ENCODE measurements at places on chromosomes 6 and 20.
A peak's percentile ranks its signal among the peaks of the same experiment; 100 is the strongest.

GRCh38 chr6:121504227-121504626 is 68.8 kb downstream of the GJA1 start:
- H3K4me3 ChIP-seq: no peak overlapping the region
- H3K36me3 ChIP-seq: no peaks in the 10 kb centered on the region
- peak overlapping the region; percentile 55 for H3K27ac ChIP-seq
- H3K4me1 ChIP-seq: no peaks in the 10 kb centered on the region

DNA sequence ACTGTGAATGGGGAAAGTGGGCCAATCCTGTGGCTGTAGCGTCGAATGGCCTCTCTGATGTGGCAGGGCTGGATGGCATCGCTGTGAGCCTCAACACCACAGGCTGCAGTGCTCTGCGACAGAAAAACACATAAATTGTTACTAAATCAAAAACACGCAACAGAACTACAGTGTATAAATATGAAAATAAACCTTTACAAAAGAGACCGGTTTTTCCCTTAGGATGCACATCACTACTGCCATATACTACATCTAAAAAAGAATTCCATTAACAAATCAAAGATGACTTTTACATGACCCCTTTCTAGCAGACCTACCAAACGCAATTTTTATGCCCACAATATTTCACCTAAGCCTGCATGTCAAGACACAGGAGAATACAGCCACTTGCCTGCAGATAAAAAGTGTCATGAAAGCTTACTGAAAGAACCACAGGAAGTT is 395.5 kb upstream of the RUNX2 start:
- H3K27me3 ChIP-seq: no peaks in the 10 kb centered on the region
- H3K27ac ChIP-seq: no peak overlapping the region
- no peak overlapping the region for H3K4me3 ChIP-seq
- H3K4me1 ChIP-seq: no peaks in the 10 kb centered on the region
- no peaks in the 10 kb centered on the region for H3K36me3 ChIP-seq

- H3K27ac ChIP-seq: no peak overlapping the region
- DNase-seq: no peak
- H3K36me3 ChIP-seq: no peaks in the 10 kb centered on the region
- no peak overlapping the region for H3K4me3 ChIP-seq
These were observed 21.6 kb downstream of the ADGRG6 start for GRCh38 chr6:142323377-142323776.

DNA sequence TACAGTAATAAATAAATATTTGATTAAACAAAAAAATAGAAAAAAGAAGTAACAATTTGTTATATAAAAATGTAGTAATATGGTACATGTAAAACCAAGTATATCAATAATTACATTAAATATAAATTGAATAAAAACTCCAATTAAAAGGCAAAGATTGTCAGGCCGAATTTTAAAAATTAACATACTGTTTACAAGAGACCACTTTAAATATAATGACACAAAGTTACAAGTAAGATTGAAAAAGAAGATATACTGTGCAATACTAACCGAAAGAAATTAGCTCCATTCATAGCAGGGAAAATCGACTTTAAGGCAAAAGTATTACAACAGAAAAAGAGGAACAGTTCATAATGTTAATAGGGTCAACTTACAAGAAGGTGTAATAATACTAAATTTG is 571.5 kb upstream of the ARID1B start:
- no peaks in the 10 kb centered on the region for H3K4me1 ChIP-seq
- no peaks in the 10 kb centered on the region for H3K27me3 ChIP-seq
- DNase-seq: no peak
- no peak overlapping the region for H3K27ac ChIP-seq
- no peak overlapping the region for H3K4me3 ChIP-seq
- no peaks in the 10 kb centered on the region for H3K36me3 ChIP-seq

GRCh38 chr6:67458265-67458664 is 1176.8 kb upstream of the ADGRB3 start:
- H3K27me3 ChIP-seq: no peaks in the 10 kb centered on the region
- no peak for DNase-seq
- H3K4me1 ChIP-seq: no peaks in the 10 kb centered on the region
- no peak overlapping the region for H3K27ac ChIP-seq

DNA sequence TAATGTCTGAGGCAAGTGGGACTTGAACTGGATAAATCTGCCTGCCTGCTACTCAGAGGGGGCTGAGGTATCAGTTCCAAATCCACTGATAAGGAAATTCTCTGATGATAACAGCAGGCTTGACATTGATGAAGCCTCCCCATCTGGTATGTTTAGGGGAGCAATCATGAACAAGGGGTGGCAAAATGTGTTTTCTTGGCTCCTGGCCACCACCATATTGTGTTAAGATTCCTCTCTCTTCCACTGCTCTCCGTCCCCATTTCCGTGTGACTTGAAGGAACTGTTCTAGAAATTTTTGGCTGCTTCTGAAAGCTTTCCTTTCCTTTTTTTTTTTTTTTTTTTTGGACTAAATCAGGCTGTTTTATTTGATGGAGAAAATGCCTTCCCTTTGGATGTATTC is 335.3 kb upstream of the NRSN1 start:
- H3K27me3 ChIP-seq: no peaks in the 10 kb centered on the region
- no peak overlapping the region for H3K4me3 ChIP-seq
- H3K36me3 ChIP-seq: no peaks in the 10 kb centered on the region
- DNase-seq: no peak
- H3K4me1 ChIP-seq: no peaks in the 10 kb centered on the region

- H3K27ac ChIP-seq: no peak overlapping the region
- DNase-seq: no peak
- no peaks in the 10 kb centered on the region for H3K27me3 ChIP-seq
- no peaks in the 10 kb centered on the region for H3K36me3 ChIP-seq
These were observed 18.9 kb downstream of the GSTA4 start for GRCh38 chr6:52976149-52976548.

DNA sequence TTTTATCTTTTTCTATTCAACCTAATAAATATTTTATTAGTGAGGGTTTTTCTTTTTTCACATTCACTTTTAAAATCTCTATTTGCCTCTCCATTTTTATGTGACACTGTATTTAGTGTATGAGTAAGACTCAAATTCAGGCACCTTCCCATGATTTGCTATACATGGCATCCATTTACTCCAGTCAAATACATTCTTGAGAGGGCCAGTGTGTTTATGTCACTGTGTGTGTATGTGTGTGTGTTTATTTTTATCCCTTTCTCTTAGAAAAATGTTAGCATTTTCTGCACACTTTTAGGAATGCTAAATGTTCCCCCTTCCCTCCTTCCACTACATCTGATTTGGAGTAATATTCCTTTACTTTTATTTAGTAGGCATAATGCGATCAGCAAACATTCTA is 290.0 kb downstream of the PACRG start:
- no peaks in the 10 kb centered on the region for H3K4me1 ChIP-seq
- no peaks in the 10 kb centered on the region for H3K27me3 ChIP-seq
- H3K27ac ChIP-seq: no peak overlapping the region
- H3K36me3 ChIP-seq: no peaks in the 10 kb centered on the region
- DNase-seq: no peak
- H3K4me3 ChIP-seq: no peak overlapping the region

GRCh38 chr6:107144014-107144413 is 28.7 kb upstream of the BEND3 start:
- no peak overlapping the region for H3K27ac ChIP-seq
- no peaks in the 10 kb centered on the region for H3K4me1 ChIP-seq
- H3K27me3 ChIP-seq: no peaks in the 10 kb centered on the region
- no peak for DNase-seq

- no peaks in the 10 kb centered on the region for H3K27me3 ChIP-seq
- H3K4me1 ChIP-seq: no peaks in the 10 kb centered on the region
- H3K36me3 ChIP-seq: peaks cover 6% of the 10 kb centered on the region
- no peak for DNase-seq
These were observed 108.5 kb downstream of the MAP3K4 start for GRCh38 chr6:161100072-161100471.

GRCh38 chr6:49607391-49607982 is 29.2 kb downstream of the RHAG start:
- no peaks in the 10 kb centered on the region for H3K36me3 ChIP-seq
- no peak overlapping the region for H3K27ac ChIP-seq
- H3K27me3 ChIP-seq: no peaks in the 10 kb centered on the region
- H3K4me1 ChIP-seq: no peaks in the 10 kb centered on the region

DNA sequence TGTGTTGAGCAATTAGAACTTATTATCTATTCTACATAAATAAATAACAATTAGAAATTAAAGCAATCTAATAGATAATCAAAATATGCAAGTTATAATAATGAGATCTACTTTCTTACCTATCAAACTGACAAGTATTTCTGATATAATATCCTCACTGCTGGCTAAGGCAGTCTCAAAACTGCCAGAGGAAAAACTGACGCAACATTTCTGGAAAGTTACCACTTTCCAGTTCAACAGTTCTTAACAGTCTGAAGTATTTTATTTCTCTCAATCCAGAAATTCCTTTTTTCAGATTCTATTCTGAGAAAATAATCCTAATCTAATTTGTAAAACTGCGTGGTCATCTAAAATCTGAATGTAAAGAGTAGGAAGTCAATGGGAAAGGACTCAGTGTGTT is 121.0 kb downstream of the TRDN start:
- H3K4me1 ChIP-seq: no peaks in the 10 kb centered on the region
- no peak overlapping the region for H3K4me3 ChIP-seq
- no peaks in the 10 kb centered on the region for H3K27me3 ChIP-seq
- H3K27ac ChIP-seq: no peak overlapping the region
- no peaks in the 10 kb centered on the region for H3K36me3 ChIP-seq

DNA sequence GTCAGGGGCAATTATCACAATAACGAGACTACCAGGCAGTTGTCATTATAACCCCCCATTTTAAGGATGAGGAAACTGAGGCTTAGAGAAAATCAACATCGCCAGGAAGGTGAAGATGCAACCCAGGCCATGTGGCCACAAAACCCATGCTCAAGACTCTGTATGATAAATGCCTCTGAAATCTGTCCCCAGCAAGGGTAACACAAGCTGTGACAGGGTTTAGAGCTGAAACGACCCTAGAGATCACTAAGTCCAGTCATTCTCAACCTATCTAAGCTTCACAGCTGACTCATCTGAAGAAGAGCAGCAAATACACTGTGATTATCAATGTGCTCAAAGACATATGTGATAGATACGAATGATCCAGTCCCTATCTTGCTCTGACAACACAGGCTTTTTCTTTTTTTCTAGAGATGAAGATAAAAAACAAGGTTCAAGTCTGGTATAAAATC is 47.0 kb downstream of the ARHGAP18 start:
- no peaks in the 10 kb centered on the region for H3K4me1 ChIP-seq
- H3K27ac ChIP-seq: no peak overlapping the region
- H3K36me3 ChIP-seq: no peaks in the 10 kb centered on the region
- DNase-seq: no peak
- no peak overlapping the region for H3K4me3 ChIP-seq
- H3K27me3 ChIP-seq: no peaks in the 10 kb centered on the region

DNA sequence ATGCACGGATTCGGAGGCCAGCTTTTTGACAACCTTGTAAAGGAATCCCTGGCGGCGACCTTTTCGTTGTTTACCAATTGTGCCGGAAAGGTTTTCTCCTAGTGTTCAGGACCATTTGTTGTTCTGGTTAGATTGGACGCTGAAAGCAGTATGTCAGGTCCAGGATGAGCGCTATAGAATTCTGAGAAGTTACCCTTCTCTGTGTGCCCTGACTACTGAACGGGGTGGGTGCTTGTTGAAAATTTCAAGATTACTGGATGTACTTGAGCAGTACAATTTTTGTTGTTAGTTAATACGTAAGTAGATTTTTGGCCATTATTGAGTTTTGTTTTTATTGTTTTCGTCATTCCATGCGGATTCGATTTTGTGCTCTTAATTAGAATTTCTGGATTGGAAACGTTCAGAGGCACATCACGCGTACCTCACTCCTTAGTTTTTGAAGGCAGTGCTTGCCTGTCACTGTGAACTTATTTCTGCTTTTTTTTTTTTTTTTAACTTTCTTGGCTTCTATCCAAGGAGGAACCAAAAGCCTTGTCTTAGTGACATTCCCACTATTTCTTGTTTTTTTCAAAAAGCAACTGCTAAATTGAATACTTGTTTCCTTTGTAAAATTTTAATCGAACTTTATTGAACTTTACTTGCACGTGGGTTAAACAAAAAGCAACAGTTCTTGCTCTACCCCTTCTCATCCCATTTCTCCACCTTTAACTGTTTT is 898 bp downstream of the XRN2 start:
- peak overlapping the region; percentile 84 for H3K4me3 ChIP-seq
- no peak for DNase-seq
- H3K27ac ChIP-seq: peak overlapping the region; percentile 93
- H3K4me1 ChIP-seq: no peaks in the 10 kb centered on the region

DNA sequence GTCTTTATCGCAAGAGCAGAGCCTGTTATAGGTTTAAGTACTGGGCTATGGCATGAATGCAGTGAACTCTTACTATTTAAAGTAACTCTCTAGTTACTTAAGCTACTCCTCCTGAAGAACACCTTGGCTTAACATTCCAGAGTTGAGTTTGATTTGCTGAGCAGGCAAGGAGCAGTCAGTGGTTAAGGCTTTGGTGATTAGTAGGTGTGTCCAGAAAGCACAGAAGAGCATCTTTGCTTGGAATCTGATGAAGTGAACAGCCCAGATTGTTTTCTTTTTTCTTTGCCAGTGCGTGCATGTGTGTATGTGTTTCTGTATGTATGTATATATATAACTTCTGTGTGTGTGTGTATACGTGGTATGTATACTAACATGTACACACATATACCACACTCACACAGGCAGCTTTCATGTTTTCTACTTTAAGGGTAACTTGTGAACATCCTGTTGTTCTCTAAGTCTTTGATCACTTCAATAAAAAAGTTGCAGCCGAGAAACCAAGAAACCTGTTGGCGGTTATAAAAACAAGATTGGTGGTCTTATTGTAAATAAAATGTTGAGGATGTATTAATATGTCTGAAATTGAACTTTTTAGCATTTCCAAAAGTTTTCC is 56.2 kb upstream of the TULP4 start:
- no peaks in the 10 kb centered on the region for H3K36me3 ChIP-seq
- no peak for DNase-seq
- H3K4me1 ChIP-seq: no peaks in the 10 kb centered on the region
- H3K4me3 ChIP-seq: no peak overlapping the region

DNA sequence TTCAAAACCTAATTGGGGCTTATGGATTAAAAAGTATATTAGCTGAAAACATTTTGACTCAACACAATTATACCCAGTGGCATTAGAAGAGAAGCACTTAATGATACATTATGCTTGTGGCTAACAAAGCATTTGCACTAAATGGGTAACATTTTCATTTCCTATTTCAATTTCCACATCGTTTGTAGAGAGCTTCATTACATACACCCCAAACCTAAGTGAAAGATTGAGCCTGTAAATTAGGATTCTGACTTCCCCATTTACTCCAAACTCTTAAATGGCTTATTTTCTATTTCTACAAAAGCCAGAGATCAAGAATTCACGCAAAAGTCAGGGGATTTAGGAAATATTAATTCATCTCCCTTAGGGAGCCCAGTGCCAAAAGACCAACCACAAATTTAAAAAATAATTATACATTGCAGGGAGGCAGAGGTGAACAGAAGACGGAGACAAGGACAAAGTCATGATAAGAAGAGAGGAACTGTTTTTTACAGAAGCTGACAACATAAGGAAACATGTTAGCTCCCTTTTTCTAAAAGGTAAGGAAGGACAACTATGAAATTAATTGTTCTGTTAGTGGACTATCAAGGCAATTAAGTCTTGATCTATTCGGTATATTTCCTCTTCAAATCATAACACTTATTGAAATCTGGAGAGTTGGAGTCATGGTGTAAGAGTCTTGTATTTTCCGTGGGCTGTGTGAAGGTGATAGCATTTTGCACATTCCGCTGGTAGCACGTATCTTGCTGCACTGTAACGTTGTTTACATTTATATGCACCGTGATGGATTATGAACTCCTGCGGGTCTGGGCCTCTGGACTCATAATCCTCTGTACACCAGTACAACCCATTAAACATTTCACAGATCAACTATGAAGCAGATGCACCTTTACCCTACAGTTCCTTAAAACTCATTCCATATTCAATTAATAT is 24.8 kb upstream of the EZR start:
- no peaks in the 10 kb centered on the region for H3K4me1 ChIP-seq
- no peaks in the 10 kb centered on the region for H3K36me3 ChIP-seq
- no peak for DNase-seq
- no peak overlapping the region for H3K4me3 ChIP-seq
- no peaks in the 10 kb centered on the region for H3K27me3 ChIP-seq
- no peak overlapping the region for H3K27ac ChIP-seq

Measured in prostate gland (tissue), 2 donors.